Stimulated activated memory B cell treated with anti-CD40 and anti-IgM and Interleukin-4, amounts not matched to agents 10 μg/mL and 1 μg/mL and 100 μg/mL, for 72 hours (primary cell): ENCODE measurements at places on chromosomes 4 and X.

GRCh38 chr4:6773616-6774540 lies 8.6 kb upstream of the KIAA0232 start:
- no peak overlapping the region for H3K4me3 ChIP-seq
- ATAC-seq = no peak
- no peaks in the 10 kb centered on the region for H3K36me3 ChIP-seq
- H3K4me1 ChIP-seq = peaks cover 13% of the 10 kb centered on the region
- H3K27me3 ChIP-seq = peaks cover 39% of the 10 kb centered on the region

GRCh38 chr4:2702361-2702760 lies 53.8 kb downstream of the TNIP2 start:
- peaks cover 71% of the 10 kb centered on the region for H3K36me3 ChIP-seq
- H3K4me1 ChIP-seq = peaks cover 28% of the 10 kb centered on the region
- no peaks in the 10 kb centered on the region for H3K27me3 ChIP-seq
- ATAC-seq = no peak

DNA sequence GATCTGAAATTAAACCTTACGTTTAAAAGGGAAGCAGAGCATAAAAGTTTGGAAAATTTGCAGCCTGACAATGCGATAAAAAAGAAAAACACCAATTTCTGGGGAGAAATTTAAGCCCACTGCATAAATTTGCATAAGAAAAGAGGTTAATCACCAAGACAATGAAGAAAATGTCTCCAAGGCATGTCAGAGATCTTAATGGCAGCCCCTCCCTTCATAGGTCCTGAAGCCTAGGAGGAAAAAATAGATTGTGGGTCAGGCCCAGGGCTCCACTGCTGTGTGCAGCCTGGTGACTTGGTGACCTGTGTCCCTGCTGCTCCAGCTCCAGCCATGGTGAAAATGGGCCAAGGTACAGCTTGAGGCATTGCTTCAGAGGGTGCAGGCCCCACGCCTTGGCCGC lies 264.0 kb upstream of the CT83 start:
- no peaks in the 10 kb centered on the region for H3K4me1 ChIP-seq
- no peak overlapping the region for H3K27ac ChIP-seq
- H3K36me3 ChIP-seq = no peaks in the 10 kb centered on the region

GRCh38 chr4:13836946-13837912 lies 209.7 kb upstream of the BOD1L1 start:
- H3K4me1 ChIP-seq = no peaks in the 10 kb centered on the region
- H3K4me3 ChIP-seq = no peak overlapping the region
- H3K27me3 ChIP-seq = peaks cover 11% of the 10 kb centered on the region

DNA sequence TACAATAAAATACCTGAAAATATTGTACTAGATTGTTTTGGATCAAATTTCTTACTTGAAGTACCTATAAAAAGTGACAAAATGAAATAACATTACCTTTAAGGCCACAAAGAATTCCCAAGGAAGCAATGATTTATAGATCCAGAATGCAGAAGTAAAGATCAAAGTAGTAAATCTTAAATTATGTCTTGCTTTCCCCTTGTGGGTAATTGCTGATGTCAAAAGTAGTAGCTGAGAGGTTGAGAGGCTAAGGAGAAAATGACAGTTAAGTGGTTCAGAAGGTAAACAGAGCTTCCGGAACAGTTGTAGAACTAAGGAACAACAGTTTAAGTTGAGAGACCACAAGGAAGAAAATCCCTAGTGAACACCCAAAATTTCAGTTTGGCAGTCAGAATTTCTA lies 358.3 kb downstream of the GABRG1 start:
- no peak overlapping the region for H3K4me3 ChIP-seq
- H3K4me1 ChIP-seq = no peaks in the 10 kb centered on the region
- ATAC-seq = no peak
- no peak overlapping the region for H3K27ac ChIP-seq
- no peaks in the 10 kb centered on the region for H3K36me3 ChIP-seq

GRCh38 chrX:142978130-142978684 lies 47.5 kb upstream of the SPANXN4 start:
- peak; percentile 69 for ATAC-seq
- H3K27me3 ChIP-seq = no peaks in the 10 kb centered on the region
- H3K36me3 ChIP-seq = no peaks in the 10 kb centered on the region
- H3K27ac ChIP-seq = peak overlapping the region; percentile 62
- H3K4me3 ChIP-seq = peak overlapping the region; percentile 62
- H3K4me1 ChIP-seq = peaks cover 14% of the 10 kb centered on the region

- peaks cover 15% of the 10 kb centered on the region for H3K27me3 ChIP-seq
- no peak for ATAC-seq
- H3K4me3 ChIP-seq = no peak overlapping the region
- no peak overlapping the region for H3K27ac ChIP-seq
Observed at GRCh38 chr4:8029689-8030088, 90.0 kb upstream of the AFAP1 start.
